Stimulated activated CD4-positive, alpha-beta T cell treated with anti-CD3 and anti-CD28 coated beads, Interleukin-1b, Interleukin-23, amount 100 ng/mL, for 24 hours (primary cell): ENCODE measurements at places on chromosomes 6 and 20.

DNA sequence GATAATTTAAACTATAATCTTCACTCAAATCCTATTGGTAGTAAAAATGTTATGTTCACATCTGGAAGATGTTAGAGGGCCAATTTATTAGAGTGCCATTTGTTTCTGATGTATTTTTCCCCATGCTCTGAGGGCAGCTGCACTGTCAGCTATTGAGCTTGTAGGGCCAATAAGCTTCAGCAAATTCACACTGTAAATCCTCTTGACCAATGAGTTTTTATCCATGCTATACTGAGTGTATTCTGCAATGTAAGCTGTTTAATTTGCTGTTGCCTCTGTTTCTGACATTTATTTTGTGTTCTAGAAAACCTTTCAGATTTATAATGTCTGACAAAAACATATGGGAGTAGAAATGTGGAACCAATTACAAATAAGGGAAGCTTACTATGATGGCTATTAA is 62.6 kb downstream of the OGFRL1 start:
- no peak for DNase-seq

GRCh38 chr6:100393493-100393892 is 71.2 kb downstream of the SIM1 start:
- DNase-seq: no peak

GRCh38 chr6:8085053-8085511 is 17.3 kb downstream of the EEF1E1 start:
- DNase-seq: no peak

- no peak for DNase-seq
Observed at GRCh38 chr6:33781131-33781975, 7.6 kb downstream of the LEMD2 start.

DNA sequence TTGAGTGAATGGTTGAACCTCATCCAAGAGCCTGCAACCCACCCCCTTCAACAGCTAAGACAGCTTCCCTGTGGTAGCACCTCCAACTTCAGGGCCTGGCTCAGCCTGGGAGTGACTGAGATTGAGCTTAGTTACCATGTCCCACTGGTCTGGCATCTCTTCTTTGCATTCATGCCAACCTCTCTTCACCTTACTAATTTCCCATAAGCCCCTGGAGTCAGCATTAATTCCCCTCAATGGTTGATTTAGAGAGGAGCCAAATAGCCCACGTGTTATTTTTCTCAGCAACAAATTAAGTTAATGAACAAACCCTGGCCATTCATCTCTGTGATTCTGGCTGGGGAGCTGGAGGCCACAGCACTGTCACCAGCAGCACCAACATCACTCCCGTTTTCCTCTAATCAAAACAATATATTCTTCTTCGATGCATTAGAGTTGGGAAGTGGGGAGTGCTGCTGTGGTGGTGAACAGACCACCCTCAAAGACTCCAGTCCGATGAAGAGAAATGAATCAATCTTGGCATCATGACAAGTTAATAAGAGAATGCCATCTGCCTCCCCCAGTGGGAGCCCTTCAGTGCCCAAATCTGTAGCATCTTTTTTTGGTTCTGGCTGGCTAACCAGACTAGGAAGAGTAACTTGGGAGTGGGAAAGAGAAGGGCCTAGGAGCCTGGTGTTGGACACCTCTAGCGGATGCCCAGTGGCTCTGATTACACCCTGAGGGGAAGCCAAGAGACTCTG is 316.9 kb upstream of the RNF24 start:
- no peak for DNase-seq

DNA sequence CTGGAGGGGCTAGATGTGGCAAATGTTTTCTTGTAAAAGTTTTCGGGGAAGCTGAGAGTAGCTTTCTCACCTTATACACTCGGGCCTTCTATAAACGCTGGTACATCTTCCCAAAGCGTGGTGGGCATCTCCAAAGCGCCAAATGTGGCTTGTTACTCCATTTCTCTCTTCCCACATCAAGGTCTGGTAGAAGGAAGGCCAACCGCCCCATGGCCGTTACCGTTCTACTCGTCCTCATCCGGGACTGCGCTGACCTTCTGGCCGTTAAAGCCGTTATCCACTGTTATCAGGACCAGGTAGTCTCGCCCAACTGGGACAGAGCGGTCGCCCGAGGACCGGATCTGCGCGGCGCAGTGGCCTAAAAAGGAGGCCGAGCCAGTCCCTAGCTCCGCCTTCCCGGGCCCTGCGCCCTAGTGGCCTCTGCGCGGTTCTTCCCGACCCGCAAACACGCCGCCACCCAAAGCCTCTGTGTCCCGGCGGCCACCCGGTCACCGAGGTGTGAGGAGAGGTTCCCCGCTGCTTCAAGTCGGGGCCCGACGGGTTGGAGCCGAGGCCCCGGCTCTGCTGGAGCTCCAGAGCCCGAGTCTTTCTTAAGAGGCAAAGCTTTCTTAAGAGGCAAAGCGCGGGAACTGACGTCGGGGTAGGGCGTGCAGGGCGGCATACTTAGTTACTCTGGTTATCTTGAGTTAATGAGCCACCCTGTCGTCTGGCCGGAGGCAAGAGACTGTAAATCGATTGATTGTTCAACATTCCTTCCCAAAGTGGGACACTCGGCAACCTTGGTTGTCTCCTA is 90.5 kb downstream of the GPX5 start:
- no peak for DNase-seq

DNA sequence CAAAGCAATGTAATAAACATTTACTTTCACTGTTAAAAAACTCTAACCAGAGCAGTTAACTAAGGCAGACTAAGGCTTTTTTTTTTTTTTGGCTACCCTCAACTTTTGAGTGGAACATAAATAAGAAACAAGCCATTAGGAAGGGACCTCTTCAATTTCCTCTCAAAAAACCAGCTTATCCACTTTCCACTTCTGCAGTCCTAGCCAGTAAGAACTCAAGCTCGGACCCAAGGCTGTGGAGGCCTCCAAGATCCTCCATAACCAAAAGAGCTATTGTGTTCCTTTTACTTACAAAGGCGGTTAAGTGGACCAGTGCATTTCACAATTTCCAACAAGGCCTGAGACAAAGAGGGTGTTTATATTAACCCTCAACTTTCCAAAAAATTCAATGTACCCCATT is 5.3 kb downstream of the KCNK5 start:
- no peak for DNase-seq

- no peak for DNase-seq
Observed at GRCh38 chr6:33926451-33926850, 122.6 kb upstream of the MLN start.

DNA sequence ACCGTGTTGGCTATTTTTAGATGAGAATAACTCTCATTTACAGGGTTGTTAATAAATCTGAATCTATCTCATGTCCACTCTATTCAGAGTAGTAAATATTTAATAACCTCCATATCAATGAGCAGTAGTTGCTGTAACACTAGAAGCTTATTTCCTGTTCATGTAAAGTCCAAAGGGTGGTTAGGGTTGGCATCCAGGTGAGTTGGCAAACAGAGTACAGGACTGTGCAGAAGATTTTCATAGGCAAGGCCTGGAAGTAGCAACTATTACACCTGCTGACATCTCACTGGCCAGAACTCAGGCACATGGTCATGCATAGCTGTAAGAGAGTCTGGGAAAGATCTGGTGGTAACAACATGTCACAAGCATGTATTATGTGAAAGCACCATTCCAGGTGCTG is 147.5 kb downstream of the PHF3 start:
- DNase-seq: no peak

DNA sequence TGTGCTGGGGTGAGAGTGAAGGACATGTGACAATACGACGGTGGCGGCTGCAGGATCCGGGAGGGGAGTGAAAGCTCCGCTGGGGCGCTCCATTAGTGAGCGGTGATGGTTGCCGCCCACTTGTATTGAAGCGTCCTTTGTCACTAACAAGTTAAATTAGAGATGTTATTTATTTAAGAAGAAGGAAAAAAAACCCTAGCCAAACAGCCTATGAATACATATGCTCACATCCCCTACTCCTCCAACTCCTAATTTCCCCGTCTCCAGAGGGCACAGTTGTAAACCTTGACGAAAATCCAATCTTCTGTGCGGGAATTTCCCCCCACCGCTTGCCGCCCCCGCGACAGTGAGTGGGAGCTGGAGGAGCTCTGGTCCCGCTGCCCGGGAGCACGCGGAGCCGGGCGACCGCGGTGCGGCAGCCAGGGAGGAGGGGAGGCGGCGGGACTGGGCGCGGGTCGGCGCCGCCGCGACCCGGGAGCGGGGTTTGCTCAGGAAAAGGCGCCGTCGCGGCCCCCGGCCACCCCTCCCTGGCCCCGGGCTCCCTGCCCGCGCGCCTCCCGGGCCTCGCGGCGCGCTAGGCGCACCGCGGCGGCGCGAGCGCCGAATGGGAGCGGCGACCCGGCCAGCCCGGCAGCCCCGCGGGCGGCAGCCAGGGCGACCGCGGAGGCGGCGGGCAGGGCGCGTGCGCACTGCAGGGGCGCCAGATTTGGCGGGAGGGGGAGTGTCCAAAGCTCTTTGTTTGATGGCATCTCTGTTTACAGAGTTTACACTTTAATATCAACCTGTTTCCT is at the start of gene MYB:
Gene MYB (plus strand): TSS at position 767 of the 791 bp plus-strand sequence. CDS start 206 bp downstream, outside the sequence.
- DNase-seq: peak; percentile 55

GRCh38 chr6:131042664-131043063 is 20.4 kb downstream of the EPB41L2 start:
- DNase-seq: no peak

DNA sequence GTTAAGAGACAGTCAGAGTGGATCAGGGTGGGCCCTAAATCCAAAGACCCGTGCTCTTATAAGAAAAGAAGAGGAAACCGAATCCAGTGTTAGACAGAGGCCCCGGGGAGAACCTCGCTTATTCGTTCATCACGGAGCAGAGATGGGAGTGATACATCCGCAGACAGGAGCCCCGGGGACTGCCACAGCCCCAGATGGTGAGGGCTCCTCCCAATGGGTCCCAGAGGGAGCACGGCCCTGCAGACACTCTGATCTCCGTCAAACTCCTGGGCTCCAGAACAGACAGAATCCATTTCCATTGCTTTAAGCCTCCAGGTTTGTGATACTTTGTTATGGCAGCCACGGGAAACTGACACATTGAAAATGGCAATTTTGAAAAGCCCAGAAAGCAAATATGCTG is 47.0 kb downstream of the CDH4 start:
- no peak for DNase-seq
